Tibial artery (tissue), 4 donors: ENCODE measurements at places on chromosomes 2 and 18.

DNA sequence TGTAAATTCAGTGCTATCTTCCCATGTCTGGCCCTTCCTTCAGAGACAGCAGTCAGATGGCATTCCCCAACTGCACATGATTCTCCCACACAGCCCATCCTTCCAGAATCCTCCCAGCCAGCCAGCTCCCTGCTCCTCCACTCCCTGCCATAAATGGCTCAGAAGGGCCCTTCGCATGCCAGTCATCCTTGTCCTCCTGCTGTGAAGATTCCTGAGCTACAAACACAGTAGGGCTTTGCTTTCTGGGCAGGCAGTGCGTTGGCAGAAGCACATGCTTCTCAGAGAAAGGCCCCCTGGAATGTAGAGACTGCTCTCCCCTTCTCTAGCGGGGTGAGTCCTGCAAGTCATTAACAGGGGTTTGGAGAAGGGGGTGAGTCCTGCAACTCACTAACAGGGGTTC, 71.9 kb downstream of the TEX51 start:
- no peak for DNase-seq

GRCh38 chr2:54360055-54360792, 95.9 kb upstream of the SPTBN1 start:
- DNase-seq: peak; percentile 28

DNA sequence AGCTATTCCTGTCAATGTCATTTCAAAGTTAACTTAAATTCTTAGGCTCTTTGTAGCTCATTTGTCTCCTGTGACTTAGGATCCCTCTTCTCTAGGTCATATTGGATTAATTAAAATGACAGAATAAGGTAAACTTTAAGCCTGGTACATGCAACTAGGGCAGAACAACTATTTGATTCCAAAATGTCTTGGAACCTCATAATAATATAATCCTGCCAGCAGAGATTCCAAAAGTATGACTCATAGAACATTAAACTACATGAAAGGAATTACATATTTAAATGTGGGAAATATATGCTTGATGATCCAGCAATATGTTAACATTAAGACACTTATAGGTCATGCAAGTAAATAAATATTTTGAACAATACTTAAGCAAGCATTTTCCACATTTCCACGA, 63.3 kb downstream of the COL3A1 start:
- no peak for DNase-seq

GRCh38 chr2:16252251-16252650, 311.9 kb downstream of the MYCN start:
- no peak for DNase-seq

DNA sequence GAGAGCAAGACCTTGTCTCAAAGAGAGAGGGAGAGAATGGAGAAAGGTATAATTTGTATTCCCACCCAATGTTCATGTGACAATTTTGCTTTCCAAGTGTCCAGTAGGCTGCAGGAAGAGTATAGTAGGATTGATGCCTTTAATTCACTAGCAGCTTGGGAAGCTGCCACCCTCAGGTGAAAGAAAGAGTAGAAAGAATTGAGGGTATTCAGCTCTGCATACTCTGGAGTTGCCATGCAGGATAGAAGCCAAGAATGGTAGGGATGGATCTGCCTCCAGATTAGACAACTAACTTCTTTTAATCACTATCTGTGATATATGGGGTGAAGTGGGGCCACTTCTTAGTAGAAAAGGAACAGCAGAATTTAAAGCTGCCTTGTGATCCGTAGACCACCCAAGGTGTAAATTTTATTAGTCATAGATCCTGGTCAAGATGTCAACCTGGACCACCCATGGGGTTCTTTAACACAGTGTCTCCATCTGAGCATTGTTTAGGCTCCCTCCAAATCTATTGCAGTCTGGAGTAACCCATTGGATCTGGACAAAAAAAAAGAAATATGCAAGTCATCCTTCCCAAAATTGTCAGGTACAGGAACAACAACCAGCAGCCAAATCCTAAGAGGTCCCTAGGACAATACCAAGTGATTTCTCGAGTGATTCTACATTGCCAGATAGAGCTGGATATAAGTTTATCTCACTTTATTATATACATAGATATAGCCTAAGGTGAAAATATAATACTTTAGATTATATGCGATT, 33.1 kb upstream of the DTNA start:
- DNase-seq: no peak

DNA sequence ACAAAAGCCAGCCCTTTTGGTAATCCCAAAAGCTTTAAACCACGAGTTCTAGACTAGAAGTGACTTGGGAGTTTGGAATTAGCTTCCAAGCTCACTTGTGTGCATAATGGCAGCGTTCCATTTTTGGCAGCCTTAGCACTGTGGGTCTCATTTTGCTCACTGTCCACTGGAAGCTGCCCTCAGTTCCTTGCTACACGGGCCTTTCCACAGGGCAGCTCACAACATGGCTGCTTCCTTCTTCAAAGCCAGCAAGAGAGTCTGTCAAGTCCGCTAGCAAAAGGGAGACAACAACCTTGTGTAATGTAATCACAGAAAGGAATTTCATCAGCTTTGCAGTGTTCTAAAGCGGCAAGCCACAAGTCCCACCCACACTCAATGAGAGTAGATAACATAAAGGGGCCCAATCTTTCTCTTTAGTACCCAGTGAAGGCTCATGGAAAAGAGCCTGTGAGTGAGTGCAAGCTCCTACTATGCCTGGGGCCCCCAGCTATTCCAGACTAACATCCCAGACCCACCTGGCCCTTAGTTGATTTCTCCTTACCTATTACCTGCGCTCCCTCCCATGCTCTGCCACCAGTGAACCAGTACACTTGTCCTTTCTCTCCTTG, 239.7 kb upstream of the FBXO11 start:
- no peak for DNase-seq

- DNase-seq: no peak
Observed at GRCh38 chr2:219687272-219687671, 59.8 kb downstream of the SLC4A3 start.

GRCh38 chr2:28697602-28698149, 54.0 kb upstream of the PPP1CB start:
- DNase-seq: no peak

- DNase-seq: no peak
Observed at GRCh38 chr2:62660087-62660486, 45.4 kb upstream of the EHBP1 start.

DNA sequence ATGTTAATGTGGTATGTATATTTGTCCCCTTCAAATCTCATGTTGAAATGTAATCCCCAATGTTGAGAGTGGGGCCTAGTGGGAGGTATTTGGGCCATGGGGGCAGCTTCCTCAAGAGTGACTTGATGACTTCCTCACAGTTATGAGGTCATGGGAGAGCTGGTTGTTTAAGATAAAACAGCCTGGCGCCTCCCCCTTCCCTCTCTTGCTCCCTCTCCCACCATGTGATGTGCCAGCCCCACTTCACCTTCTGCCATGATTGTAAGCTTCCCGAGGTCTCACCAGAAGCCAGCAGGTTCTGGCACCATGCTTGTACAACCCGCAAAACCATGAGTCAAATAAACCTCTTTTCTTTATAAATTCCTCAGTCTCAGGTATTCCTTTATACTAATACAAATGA, 258.3 kb upstream of the POU3F3 start:
- DNase-seq: no peak

GRCh38 chr2:122515731-122516290, 760.4 kb downstream of the TSN start:
- DNase-seq: no peak

DNA sequence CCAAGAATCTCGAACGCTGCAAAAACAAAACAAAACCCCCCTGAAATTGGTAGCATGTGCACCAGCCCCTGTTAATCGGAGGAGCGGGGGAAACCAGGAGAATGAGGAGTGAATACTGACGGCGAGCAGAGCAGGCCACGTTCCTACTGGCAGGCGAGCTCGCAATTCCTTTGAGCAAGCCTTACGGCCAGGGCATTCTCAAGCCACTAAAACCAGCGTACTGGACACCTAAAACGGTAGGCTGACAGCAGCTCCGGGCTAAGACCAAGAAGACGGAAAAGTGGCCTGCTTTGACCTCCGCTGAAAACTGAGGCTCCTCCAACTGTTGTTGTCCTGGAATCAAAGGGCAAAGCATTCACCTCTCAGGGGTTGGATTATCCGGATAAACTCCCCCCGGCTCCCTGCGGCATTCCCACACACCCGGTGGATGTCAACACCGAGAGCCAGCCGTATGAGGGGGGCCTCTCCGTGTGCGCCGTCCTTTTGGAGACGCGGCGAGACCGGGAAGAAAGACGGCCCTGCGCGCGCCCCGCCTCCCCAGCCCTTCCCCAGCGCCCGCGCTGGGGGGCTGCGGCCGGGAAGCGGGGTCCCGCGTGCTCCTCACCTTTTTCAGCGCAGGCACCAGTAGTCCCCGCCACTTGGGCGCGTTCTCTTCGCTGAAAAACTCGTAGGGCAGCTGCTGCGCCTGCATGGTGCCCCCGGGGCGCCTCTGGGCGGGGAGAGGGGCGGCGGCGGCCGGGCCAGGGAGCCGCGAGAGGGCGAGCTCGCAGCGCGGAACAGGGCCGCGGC, 925 bp downstream of the SOS1 start:
- peak; percentile 73 for DNase-seq

- no peak for DNase-seq
Observed at GRCh38 chr18:71327441-71327840, 1038.6 kb downstream of the SOCS6 start.

- no peak for DNase-seq
Observed at GRCh38 chr18:80119111-80119510, 10.0 kb downstream of the ADNP2 start.

DNA sequence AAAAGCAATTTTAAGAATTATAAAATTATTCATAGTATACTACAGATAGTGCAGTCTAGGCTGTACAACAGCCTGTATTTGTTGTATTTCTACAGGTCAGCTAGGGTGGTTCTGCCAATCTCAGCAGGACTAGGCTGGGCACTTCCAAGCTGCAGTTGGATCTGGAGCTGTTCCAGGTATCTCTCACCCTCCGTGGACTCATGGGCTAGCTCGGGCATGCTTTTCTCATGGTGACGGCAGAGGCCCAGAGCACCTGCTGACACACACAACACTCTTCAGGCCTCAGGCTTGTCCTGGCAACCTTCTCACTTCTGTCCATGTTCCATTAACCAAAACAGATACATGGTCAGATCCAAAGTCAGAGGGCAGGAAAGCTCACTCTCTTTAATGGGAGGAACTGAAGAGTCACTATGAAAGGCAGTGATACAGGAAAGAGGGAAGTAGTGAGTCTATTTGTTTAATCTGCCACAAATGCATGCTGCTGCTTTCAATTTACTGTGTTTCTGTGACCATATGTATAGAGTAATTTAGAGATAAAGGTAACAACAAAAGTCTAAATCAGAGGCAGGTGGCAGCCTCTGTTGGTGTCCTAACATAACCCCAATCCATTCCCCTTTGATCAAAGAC, 462.4 kb upstream of the ACVR2A start:
- no peak for DNase-seq

DNA sequence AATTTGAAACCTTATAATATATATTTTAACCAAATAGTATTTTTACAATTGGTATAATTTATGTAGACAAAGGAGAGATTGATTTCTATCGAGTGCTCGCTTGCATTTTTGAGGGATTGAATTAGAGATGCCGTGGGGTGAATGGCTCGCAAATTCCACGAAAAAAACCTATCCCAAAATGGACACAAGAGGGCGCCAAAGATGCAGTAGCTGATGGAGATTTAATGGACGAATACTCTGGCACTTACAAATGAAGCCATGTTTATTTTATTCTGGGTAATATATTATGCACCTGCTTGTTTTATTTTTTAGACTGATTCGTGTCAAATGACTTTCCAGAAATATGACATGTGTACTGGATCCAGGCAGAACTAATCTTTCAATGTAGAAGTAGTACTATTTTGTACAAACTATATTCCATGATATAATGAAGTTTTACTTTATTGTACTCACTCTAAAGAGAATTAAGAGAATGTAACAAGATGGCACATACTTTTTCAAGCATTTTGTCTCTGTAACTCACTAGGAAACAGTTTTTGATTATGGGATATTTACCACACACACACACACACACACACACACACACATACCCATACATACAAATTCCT, 505.4 kb downstream of the PLCL1 start:
- DNase-seq: peak; percentile 32

DNA sequence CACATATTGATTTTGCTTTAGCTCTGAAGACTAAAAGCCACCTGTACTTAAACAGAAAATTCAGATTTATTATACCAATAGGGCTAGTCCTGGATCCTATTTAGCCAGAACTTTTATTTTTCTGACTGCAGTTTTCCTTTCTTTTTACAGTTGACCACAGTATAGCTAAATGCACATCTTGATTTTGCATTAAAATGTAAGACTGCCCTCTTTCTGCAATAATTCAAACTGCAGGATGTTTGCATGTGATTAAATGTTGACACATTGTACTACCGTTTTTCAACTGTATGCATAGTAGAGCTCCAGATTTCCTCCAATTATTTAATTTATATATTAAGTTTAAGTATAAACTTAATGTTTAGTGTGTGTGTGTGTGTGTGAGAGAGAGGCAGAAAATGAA, 1262.9 kb downstream of the SUCLG1 start:
- no peak for DNase-seq

DNA sequence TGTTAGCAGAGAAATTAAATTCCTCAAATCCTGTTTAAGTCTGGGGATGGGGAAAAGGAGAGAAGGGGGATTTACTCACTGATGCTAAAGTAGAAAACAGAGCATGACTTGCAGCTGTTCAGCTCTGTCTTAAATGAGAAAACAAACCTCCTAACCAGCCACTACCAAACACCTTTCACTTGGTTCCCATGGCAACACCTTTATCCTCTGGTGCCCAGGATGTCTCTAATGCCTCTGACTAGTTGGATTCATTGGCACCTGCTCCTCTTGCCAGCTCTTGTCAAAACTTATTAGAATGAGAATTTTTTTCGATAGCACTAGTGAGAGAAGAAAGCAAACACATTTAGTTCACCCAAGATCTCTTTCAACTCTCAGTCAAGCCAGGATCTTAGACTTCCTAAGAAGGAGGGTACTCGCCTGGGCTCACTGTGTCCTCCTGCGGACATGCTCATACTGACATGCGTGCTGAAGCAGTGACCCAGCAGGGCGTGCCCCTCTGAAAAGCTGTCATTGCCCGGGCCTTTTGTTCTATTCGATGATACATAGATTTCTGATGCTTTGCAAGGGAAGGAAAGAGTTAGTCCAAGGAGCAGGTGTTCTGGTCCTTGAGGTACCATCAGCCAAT, 656.0 kb upstream of the CELF4 start:
- DNase-seq: no peak

- no peak for DNase-seq
Observed at GRCh38 chr2:141630407-141630930, 500.3 kb downstream of the LRP1B start.

- no peak for DNase-seq
Observed at GRCh38 chr18:28045880-28046279, 131.1 kb downstream of the CDH2 start.

DNA sequence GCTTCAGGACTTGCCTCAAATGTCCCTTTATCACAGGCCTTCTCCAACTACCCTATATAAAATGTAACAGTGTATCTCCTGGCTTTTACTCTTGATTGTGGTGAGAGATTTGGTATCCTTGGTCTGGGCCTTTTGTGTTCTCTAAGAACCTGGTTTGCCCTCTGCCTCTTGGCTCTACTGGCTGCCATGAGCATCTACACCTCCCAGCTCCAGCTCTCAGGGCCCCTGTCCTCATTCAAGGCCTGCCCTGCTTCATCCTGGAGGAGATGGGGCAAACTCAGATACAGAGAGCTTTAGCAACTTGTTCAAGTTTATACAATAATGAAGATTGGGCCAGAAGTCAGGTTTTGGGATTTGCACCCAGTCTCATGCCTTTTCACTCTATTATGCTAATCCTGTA, 45.0 kb downstream of the QPCT start:
- no peak for DNase-seq
